ENCODE measurements at places on chromosomes 6 and 20.

- no peak for DNase-seq
Observed at GRCh38 chr20:16135630-16136029, 437.6 kb downstream of the KIF16B start.

DNA sequence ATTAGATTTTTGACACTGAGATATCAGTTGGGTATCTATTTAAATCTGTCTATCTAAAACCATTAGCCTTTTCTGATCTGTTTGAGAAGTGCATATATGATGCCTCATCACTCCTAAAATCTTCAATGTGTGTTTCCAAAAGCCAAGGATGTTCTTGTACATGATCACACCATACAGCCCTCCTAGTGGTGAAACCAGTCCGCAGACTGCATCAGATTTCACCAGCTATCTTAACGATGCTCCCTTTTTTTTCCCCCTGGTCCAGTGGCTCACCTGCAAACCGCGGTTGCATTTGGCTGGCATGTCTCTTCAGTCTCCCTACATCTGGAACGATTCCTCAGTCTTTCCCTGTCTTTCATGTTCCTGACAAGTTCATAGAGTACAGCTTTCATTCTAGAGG, 4.0 kb downstream of the KIZ start:
- DNase-seq, result no peak

- DNase-seq, result no peak
Observed at GRCh38 chr6:118917546-118918328, 17.2 kb downstream of the MCM9 start.

DNA sequence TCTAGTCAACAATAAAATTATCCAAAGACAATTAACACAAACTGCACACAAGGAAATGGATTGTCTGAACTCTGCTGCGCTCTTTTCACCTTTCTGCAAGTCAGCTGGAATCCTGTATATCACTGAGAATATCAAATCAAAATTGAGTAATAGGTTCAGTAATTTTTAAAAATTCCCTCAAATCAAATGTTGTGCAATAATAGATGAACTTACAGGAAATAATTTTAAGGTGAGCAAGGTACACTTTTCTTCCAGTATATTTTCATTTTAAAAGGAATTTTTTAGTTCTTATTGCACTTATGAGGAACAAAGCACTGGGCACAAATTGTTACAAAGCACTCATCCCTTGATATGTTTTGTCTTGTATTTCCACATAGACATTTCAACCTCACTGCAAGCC, 1.2 kb downstream of the SAYSD1 start:
- DNase-seq, result no peak

GRCh38 chr20:25544311-25544710, 41.0 kb downstream of the NINL start:
- DNase-seq, result no peak

DNA sequence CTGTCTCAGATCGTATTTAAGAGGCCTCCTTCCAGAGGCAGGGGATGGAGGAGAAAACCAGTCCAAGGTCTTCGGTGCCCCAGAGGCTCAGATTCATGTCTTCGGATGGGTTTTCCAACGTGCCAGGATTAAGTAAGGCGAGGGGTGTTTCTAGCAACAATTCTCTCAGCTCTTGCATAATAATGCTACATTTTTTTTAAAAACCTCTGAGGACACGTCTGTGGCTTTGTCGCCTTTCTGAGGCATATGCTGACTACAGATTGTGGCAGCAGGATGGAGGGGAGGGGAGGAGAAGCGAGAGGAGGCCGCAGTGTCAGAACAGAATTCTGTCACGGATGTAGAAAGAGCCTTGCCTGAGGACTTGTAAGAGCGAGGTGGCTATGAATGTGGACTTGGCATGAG, 17.7 kb upstream of the CCDC167 start:
- peak; percentile 66 for DNase-seq

GRCh38 chr20:41483553-41483930, 116.9 kb upstream of the EMILIN3 start:
- DNase-seq, result no peak

DNA sequence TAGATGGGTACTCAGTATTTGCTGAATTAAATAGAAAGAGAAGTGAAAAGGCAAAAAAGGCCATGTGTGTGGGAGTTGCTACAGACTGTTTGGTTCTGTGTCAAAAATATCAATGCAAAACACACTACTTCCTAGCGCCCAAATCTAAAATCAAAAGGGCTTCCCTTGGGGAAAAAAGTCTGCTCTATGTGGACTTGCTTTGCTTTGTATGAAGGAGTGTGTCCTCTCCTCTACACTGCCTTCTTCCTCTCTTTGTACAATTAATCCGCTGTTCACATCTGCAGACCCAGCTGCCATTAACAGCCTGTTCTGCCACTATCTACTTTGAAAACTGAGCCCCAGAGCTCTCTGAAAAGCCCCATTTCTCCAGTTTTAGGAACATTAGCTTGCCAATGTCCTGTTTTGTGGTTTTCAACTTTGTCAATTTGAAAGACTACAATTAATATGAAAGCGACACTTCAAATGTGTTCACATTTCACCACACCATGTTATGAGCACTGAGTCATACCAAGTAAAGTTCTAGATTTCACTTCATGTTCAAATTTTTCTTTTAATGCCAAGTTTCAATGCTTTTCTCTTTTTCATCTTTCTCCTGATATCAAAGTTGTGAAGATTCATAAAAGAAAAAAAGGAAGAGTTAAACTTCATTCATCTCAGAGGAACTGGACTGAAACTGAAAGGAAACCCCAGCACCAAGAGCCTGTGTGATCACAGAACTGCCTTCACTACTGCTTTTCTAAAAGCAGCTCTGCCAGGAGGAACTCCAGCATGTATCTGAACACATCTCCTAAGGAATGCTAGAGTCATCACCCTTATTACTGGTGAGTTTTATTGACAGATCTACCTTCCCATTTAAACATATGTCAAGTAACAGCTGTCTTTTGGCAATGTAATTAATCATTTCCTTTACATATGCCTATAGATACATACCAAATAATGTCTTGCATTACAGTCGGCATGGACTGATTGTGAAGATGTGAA, 102.6 kb downstream of the KIF13A start:
- no peak for DNase-seq

DNA sequence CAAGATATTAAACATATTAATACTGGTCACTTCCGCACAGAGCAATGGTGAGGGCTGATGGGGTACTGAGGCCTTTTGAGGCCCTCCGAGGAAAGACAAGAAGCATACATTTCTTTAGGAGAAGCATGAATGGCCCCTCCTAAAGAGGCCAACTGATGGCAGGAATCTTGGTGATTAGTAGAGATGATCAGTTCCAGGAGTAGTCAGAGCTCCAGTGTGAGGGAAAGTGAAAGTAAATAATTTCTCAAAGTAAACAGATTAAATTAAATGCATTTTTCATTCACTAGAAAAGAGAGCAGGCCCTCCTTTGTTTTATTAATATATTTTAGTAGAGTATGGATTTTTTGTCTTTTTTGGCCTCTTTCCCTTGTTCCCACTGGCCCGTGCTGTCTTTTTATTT, 38.2 kb downstream of the NOX3 start:
- no peak for DNase-seq
